ENCODE measurements at places on chromosomes 6 and 20.

DNA sequence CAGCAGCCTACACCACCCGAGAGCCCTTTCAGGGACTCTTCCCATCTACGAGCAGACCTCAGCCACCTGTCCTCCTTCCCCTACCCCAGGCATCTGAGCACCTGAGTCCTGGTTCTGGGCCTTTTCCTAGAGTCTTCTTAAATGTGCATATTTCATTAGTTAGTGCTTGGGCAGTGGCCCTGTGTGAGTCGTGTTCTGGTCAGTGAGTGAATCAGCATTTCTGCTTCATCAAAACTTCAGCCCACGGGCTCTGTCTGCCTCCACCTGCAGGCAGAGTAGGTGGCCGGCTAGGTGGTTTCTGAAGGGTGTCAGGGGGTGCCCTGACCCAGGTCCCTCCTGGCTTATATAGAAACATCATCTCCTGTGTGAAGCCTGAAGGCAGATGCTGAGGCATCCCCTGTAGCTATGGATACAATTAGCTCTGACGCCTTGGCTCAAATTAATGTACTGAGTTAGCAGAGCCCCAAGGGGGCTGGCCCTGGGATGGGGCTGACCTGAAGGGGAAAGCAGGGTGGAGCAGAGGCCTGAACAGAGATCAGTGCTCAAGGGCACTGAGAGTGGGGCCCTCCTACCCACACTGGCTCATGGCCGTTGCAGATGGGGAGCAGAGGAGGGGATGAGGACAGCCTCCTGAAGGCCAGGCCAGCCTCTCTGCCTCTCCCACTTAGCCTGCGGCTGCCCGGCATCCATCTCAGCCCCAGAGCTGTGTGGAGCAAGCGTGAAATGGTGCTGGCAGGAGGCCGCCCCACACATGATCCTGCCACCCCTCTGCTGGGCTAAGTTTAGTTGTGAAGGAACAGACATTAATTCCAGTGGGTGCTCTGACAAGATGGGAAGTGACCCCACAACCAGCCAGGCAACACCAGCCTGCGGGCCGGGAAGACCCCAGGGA is 13.6 kb downstream of the IP6K3 start:
- DNase-seq, result no peak

DNA sequence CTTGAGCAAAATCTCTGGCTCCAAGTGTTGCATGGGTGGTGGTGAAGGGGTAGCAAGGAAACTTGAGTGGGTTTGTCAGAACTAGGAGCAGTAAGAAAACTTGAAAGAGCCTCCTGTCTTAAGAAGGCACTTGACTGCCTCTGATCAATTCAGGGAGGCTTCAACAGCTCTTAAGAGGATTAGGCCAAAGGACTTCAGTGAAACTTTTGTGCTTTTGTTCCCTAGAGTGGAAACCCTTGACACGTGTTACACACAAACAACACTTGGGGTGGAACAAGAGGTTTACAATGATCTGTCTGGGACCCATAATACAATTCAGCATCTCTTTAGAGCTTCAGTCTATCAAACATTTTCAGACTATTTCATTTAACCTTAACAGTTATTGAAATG is 80.1 kb upstream of the ARMC2 start:
- DNase-seq, result no peak

DNA sequence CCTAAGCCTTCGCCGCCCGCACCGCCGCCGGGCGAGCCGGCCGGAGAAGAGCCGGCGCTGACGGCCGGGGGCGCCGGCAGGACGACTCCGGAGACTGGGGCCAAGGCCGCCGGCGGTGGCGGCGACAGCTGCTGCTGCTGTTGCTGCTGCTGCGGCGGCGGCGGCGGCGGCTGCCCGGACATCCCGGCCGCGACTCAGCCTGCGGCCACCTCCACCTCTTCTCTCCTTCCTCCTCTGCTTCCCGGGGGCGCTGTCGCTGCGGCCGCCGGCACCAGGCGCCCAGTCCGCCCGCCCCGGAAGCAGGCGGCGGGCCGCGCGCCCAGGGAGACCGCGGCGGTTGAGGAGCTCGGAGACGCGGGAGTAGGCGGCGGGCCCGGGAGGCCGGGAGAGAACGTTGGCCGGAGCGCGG is 307 bp downstream of the RANBP9 start:
- DNase-seq, result no peak

GRCh38 chr6:92109956-92110355 is 1309.4 kb downstream of the EPHA7 start:
- DNase-seq, result no peak

- peak; percentile 22 for DNase-seq
Observed at GRCh38 chr6:30981942-30982772, 1.4 kb upstream of the MUC21 start.

DNA sequence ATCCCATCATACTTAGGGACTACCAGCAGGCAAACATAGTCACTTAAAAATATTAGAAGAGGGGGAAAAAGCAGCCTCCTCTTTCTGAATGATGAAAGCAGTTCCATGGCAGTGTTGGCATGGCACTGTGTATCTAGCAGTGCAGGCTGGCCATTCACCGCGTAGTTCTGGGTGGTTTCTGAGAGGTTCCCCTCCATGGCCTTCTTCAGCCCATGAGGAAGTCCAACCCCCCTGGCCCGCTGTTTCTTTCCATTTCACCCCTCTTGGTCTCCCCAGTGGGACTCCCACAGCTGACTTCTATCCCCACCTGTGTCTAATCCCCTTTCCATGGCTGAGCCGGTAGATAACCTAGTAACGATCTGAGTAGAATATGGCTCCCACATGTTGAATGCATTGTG is 17.0 kb downstream of the PPARD start:
- DNase-seq, result no peak

GRCh38 chr6:2773449-2773848 is 8.3 kb downstream of the WRNIP1 start:
- no peak for DNase-seq

DNA sequence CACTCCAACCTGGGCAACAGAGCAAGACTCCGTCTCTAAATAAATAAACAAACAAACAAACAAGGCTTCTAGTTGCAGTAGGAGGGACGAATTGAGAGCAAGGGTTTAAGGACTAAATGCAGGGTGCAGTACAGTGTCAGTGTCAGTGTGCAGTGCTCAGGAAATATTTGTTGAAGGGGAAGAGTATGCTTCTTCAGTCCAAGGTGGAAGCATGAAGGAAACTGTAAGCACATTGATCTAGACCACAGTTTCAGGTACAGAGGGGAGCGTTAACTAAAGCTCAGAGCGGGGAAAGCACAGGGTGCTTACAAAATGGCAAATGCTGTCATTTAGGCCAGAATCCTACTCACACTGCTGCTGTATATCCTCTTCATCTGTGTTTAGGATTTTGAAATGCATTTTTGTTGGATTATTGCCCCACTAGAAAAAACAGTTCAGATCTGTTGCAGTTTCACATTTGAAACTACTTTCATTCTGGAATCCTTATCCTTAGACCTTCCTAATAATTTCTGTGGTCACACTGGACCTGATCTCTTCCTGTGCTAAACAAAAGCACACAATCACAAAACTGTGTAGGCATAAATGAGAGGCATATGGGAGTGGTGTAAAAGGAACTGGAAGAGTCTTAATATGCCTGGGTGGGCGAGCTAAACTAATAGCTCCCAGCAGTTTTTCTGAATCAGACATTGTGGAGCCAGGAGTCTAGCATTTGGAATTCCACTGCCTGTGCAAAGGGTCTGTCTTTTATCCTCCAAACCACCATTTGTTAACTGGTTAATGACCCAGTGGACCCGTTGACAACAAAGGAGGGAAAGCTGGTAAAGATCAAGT is 41.4 kb downstream of the CBFA2T2 start:
- DNase-seq, result peak; percentile 23

- no peak for DNase-seq
Observed at GRCh38 chr6:16769986-16770376, 8.7 kb upstream of the ATXN1 start.

DNA sequence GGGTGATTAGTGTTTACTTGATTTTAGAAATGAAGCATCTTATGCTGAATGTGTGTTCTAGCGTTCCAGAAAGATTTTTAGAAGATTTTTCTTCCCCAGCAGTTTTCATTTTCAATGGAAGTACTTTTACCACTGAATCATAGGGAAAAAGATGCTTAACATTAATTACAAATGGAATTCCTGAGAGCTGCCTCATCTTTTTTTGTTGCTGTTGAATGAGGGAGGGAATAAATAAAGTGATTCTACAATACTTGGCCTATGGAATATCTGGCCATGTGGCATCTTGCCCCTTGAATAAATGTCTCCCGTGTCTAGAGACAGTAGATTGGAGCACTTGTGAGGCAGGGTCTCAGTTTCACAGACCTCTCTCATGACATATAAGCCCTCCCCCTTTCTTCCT is 44.1 kb upstream of the SLC22A1 start:
- no peak for DNase-seq

DNA sequence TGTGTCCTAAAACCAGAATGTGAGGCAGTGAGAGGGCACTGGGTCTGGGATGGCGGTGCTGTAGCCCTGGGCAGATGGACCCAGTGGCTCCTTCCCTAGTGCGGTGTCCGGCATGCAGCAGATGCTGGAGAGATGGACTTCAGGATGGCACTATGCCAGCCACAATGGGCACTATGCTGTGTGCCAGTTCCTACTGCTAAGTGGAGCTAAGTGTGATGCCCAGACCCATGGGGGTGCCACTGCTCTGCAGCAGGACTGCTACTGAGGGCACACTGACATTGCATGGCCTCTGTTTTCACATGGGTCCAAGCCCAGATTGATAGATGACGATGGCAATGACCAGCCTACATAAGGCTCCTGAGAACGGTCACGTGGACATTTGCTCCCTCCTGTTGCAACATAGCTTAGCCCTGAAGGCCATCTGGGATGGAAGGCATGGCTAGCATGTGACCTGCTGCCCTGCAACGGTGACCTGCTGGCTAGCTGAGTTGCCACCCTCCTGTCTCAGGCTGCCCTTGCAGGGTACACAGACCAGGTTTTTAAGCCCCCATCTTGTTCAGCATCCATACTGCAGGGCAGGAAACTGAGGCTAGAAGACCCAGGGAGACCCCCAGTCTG is 31.3 kb upstream of the KCNK16 start:
- no peak for DNase-seq

DNA sequence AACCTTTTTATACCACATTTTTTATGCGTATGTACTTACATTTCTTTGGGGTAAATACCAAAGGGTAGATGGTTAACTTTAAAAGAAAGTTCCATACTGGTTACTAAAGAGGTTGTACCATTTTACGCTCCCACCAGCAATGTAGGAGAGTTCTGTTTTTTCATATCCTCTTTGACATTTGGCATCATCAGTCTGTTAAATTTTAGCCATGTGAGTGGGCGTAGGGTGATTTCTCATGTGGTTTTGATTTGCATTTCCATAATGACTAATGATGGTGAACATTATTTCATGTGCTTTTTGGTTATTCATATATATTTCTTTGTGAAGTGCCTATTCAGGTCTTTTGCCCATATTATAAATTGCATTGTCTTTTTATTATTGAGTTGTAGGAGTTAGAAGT is 194.2 kb downstream of the PRL start:
- no peak for DNase-seq

DNA sequence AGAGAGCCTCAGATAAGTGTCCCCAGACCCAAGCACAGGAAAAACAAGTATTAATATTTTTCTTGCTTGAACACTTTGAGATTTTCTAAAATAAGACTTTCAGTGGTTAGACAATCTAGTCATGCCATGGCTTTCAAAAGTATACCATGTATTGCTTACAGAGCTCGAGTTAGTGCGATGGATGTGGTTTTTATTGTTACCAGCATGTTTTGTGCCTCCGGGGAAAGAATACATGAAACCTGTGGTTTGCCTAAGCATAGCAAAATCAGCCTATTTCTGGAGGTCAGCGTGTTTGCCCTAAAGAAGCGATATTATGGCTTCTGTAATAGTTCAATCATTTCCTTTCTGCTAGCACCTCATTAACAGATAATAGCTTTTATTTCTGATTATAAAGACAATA is 21.6 kb downstream of the RIN2 start:
- DNase-seq, result no peak

- peak; percentile 84 for DNase-seq
Observed at GRCh38 chr6:106223300-106223930, 102.1 kb downstream of the ATG5 start.

DNA sequence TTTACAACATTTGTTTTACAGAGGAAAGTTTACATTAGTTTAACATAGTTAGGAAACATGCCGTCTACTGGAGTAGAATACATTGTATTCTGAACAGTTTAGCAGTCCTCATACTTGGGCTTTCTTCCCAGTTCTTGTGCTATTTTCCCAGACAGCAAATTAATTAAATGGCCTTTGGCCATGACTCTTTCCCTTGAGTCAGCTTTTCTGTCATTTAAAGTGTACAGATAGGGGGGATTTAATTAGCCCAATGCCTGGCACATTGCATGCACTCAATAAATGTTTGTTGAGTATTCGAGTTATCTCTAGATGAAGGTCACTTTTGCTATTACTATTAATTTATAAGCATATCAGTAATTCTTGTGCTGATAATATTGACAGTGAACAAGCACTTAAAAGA is 1.6 kb downstream of the TMEM244 start:
- DNase-seq, result no peak

DNA sequence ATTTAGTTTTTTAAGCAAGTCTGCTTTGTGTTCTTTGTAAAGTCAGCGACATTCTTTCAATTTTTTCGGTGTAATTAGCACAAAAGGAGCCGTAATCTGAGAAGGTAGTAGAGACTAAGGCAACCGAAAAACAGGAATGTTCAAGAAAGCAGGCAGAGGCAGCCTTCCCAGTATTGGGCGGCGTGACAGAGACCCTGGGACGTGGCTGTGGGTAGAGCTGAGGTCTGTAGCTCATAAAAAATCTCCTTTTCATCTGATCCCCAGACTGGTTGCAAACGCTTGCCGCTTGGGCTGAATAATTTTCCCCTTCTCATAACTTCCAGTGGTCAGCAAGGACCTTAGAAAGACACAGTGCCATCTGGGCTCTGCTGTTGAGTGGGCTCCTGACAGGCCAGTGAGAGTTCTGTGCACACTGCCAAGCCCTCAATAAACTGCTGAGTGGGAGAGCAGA is 30.8 kb downstream of the GNAS start:
- DNase-seq, result peak; percentile 50

DNA sequence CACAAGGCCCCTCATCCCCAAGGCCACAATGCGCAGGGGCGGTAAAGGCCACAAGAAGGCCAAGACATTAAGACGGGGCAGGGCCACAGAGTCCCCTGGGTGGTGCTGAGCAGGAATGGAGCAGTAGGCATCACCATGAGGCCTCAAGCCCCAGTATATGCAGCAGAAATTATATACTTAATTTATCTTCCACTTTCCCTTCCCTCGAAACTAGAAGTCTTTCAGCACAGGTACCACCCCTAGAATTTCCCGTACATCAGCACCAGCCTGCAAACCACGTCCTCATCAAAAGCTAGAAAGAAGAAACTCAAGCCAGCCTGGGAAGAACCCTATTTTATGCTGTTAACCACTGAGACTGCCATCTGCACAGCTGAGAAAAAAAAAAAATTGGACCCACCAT is 89.4 kb downstream of the PLG start:
- no peak for DNase-seq

DNA sequence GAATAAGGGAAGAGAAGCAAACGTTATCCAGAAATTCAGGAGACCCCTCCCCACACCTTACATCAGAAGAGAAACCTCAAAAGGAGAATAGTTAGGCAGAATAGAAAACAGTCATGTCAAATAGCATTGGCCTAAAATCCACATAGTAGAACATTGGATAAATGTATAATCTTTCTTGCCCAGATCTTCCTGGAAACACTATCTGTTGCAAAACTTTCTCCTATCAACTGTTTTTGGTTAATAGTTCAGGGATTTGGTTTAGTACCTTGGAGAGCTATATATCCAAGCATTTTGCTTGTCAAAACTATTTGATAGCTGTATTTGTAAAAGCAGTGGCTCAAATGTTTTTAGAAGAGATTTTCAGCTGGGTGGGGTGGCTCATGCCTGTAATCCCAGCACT is 74.3 kb upstream of the PHACTR2 start:
- no peak for DNase-seq

- DNase-seq, result no peak
Observed at GRCh38 chr6:49299279-49299678, 163.8 kb downstream of the MMUT start.

- no peak for DNase-seq
Observed at GRCh38 chr6:136644597-136644952, 94.4 kb upstream of the MAP7 start.

Measured in cerebellar cortex (tissue), 1 donor.